Fibroblast of skin of right quadriceps (primary cell): ENCODE measurements at places on chromosomes 11 and 22.

DNA sequence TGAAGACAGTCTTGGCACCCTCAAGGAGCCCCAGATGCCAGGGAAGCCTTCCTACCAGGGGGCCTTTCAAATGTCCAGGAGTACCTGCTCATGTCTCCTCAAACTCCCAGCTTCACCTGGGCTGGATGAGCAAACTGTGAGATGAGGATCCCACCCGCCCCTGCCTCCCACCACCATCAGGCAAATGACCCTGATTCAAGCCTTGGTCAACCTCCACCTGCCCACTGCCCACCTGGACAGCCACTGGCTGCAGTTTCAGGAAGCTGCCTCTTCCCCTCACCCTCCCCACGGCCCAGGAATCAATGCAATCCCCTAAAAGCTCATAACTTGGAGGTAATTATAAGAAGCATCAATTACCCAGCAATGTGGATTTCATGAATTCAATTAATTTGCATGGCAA is 122.7 kb downstream of the BUD13 start:
- no peak for DNase-seq

GRCh38 chr11:98561252-98561651 is 459.5 kb upstream of the CNTN5 start:
- DNase-seq = no peak

DNA sequence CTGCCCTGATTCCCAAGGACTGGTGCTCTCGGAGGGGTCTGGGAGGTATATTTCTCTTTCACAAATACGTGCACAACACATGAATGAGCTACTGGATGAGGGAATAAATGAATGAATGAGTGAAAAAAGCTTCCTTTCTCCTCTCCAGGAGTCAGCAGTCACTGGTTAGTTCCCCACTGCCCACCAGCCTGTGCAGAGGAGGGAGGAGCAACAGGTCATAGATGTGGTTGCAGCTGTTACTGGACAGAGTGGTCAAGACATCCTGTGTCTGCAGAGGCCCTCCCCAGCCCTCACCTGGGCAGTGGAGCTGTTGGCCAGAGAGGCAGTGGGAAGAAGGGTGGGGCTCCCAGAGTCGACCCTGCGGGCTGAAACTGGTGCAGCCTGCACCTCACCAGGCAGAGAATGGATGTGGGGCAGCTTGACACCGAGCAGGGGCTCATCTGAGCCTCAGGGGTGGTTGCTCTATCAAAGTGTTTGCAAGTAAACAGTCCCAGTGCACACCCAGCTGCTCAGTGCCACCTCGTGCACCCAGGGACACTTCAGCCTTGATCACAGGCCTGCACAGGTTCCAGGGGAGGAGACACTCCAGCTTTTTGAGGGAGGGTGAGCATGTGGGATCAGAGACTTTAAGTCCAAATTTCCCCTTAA is 1.4 kb upstream of the VPREB1 start:
- DNase-seq = no peak

DNA sequence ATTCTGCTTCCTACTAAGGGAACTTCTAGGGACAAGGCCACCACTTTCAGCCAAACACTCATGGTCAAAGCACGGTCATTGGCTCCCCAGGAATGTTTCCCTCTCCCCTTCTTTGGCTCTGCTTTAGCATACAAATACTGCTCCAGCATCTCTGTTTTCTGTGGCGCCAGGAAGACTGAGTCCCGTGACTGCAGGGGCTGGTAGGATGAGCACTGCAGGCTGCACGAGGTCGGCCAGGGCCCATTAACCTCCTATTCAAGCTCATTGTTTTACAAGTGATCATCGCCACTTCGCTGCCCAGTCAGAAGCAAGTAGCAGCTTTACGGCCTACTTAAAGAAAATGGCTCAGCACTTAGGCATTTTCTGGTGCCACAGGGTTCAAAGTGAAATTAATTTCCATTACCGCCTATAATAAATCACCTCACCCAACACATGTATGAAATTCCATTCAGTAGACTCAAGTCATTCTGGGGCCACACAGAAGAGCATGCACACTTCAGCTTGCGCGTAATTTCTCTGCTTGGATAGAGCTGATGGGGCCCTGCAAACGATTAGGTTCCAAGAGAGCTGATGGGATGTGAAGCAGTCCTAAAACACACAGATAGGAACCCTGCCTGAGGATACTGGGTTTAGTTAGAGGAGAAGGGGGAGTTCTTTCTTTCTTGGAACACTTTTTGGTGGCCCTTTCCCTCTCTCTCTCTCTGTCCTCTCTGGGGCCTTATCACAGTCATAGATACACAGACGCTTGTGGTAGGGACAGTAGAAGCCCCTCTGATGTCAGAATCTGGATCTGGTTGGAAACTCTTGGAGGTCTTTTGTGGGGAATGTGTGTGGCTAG is 173.7 kb downstream of the KIF18A start:
- peak; percentile 100 for DNase-seq

- peak; percentile 96 for DNase-seq
Measured at GRCh38 chr11:75558939-75559843, 2.9 kb upstream of the SERPINH1 start.

- no peak for DNase-seq
Measured at GRCh38 chr11:65121447-65121864, 478 bp downstream of the FAU start.

DNA sequence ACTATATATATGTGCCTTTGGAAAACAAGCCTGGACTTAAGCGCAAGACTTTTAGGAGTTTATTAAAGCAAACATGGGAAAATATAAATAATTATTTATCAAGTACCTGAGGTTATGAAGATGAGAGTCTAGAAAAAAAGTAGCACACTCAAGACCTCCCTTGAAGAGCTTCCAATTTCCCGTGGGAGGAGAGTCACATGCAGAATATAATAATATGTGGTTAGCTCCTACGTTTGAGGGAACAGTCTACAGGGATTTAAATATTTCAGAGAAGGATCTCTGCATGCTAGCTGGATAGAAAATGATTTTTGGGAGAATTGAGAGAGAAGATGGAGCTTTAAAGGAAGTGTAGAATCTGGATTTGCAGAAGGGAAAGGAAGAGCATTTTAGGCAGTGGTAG is 183.8 kb downstream of the SWAP70 start:
- peak; percentile 62 for DNase-seq

DNA sequence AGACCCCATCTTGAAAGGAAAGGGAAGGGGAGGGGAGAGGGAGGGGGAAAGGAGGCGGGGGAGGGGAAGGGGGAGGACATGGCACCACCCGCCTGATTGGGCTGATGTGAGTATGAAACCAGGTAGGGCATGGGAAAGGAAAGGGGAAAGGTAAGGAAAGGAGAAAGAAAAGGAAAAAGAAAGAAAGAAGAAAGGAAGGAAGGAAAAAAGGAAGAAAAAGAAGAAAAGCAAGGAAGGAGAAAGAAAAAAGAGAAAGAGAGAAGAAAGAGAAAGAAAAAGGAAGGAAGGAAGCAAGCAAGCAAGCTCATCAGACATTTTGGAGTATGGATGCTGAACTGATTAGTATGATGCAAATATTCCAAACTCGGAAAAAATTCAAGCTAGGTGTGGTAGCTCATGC is 36.0 kb upstream of the TFIP11 start:
- DNase-seq = no peak

GRCh38 chr22:44019846-44020245 is 4.3 kb upstream of the PARVB start:
- DNase-seq = no peak

DNA sequence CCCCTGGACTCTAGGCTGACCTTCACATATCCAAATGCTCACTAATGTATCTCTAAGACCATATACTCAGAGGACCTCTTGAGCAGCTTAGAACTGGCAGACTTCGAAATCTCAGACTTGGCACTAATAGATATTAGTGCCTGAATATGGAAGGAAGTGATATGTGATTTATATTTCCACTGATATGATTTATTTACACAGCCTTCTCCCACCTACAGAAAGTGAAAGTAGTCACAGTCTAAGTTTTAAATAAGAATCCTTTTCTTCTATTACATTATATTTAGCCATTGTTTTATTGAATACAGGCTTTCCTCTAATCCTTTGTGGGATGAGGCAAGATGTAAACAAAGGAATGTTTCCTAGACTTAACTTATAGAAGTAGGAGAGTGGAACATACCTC is 6.7 kb upstream of the NAV2 start:
- DNase-seq = no peak

- peak; percentile 50 for DNase-seq
Measured at GRCh38 chr11:113193946-113194345, 120.4 kb upstream of the TTC12 start.

GRCh38 chr11:44548032-44548695 is 17.3 kb upstream of the CD82 start:
- DNase-seq = no peak

DNA sequence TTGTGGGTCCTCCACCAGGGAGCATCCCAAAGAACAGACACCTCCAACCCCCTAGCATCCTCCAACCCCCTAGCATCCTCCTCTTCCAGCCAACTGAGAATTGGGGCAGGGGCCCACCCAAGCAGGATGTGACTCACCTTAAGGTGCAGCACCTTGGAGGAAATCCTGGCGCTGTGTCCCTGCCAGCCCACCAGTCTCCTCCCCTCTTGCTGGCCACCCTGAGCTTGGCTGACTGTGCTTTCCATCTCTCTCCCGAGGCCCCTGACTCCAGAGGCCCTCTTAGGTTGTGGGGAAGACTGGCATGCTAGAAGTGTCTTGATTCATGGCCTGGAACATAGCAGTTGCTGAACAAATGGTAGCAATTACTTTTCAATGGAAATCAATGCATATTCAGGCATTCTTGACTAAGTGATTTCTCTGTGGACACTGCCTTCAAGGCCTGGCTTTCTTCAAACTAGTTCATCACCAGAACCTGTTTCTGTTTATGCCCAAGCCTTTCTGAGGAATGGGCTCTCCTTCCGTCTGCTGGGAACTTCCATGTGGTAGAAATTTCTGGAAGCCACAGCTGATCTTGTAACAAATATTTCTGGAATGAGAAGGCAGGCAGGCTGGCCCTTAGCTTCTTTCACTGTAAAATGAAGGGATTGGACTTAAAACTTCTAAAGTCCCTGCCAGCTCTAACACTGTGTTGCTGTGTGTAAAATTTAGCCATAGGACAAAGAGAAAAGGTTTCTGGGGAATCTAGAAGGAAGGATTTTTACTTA is 60.5 kb downstream of the CEP164 start:
- DNase-seq = peak; percentile 76

- DNase-seq = no peak
Measured at GRCh38 chr11:90448256-90448655, 225.4 kb upstream of the CHORDC1 start.

GRCh38 chr22:19849835-19850762 is 4.6 kb downstream of the GNB1L start:
- DNase-seq = no peak

- no peak for DNase-seq
Measured at GRCh38 chr22:20863366-20863765, 4.6 kb downstream of the SNAP29 start.

DNA sequence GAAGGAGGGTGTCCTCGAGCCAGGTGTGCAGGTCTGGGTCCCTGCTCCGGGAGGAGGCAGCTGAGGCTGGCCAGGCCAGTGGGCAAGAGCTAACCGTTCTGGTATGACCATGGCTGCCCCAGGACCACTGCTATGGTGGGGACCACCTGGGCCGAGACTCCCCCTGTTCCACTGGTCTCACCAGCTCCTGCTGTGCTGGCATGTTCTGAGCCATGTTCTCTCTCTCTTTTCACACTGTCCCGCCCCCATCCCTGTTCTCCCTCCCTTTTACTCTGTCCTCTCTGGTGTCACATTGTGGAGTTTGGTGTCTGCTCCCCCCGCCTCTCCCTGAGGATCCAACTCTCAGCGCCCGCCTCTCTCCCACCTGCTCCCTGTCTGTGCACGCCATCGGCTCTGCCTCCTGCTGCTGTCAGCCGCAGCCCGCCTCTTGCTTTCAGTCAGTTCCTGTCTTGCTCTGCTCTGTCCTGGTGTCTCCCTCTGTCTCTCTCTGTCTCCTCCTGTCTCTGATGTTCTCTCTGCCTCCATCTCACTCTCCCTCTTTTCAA is 66.4 kb downstream of the LRRC32 start:
- DNase-seq = no peak

DNA sequence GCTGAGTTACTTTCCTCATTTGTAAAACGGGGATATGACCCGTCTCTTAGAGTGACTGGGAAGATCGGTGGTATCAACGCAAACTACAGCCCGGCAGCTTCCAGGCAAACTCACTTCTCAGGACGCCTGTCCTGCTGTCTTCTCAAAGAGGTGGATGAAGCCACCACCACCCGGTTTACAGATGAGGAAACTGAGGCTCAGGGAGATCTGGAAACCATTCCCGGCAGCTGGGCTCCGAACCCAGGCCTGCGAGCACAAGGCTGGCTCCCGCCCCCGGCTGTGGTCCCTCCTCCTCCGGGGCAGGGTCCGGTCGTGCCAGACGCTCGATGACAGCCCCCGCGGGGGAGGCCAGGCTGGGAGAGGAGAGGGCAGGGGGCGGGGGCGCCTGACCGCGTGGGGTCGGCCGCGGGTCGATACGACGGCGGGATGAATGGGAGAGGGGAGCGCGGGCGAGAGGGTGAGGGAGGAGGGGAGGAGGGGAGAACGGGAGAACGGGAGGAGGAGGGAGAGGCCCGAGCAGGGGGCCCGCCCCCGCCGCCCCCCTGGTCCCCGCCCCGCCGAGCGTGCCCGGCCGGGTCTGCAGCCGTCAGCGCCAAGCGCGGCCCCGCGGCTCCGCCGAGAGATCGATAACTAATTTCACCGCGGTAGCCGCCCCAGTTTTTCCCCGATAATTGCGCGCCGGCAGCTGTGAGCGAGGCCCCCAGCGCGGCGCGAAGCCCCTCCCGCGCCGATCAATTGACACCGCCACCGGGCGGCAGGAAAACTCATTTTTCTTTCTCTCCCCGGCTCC is 14.0 kb downstream of the IGLL1 start:
- no peak for DNase-seq

DNA sequence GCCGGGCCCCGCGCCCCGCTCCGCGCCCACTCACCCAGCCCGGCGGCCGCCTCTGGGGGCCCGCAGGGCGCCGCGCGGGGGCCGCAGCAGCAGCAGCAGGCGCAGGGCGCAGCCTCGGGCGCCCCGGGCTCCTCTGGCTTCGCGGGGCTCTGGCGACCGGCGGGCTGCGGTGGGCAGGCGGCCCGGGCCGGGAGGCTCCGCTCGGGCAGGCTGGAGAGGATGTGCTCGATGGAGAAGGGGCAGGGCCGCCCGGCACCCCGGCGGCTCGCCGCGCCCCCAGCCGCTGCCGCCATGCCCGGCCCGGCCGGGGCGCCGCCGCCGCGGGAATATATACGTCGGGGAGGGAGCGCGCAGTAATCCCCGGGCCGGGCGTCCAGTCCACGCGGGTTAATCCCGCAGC is at the start of gene GSC2:
GSC2 (minus strand) TSS at position 302 of the 400 bp plus-strand sequence; CDS start at position 293, 9 bp downstream.
- no peak for DNase-seq

GRCh38 chr22:23207729-23208393 is 27.6 kb downstream of the BCR start:
- no peak for DNase-seq

DNA sequence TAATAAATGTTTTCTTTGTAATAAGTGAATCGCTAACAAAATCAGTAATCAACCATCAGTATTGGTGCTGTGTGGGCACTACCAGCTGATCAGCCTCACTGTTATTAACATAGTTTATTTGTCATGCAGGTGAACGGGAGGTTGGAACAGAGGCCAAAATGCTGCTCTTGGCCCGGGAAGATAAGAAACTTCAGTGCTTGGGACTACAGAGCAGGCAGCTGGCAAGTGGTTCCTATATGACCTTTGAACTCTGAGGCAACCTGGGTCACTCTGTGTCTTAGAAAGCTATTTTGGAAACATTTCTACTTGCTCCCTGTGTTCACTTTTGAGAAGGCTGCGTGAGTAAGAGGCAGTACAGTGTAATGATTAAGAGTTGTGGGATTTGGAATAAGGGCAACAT is 36.5 kb upstream of the DNAJB13 start:
- no peak for DNase-seq

GRCh38 chr11:64784813-64785581 is 6.7 kb upstream of the SF1 start:
- no peak for DNase-seq
